ENCODE measurements at places on chromosomes 2 and 18.

DNA sequence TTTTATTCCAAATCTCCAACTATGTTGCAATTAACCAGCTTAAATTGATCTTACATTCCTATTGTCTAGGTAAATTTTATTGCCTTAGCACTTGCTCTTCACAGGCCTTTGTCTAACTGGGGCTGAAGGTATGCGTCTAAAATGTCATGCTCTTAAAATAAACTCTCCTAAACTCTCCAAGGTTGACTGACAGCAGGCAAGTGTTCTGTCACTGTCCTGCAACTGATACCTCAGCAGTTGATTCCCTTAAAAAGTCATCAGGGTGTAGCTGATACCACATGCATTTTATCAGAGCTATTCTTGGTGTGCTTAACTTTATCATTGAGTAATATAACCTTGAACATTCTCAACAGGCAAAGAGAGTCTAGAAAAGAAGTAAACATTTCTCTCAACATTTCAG lies 680 bp downstream of the TTN start:
- no peaks in the 10 kb centered on the region for H3K27me3 ChIP-seq
- H3K27ac ChIP-seq: no peak overlapping the region
- DNase-seq: no peak
- H3K36me3 ChIP-seq: no peaks in the 10 kb centered on the region
- no peaks in the 10 kb centered on the region for H3K4me1 ChIP-seq
- H3K4me3 ChIP-seq: no peak overlapping the region

- no peak overlapping the region for H3K27ac ChIP-seq
- no peaks in the 10 kb centered on the region for H3K4me1 ChIP-seq
- no peaks in the 10 kb centered on the region for H3K36me3 ChIP-seq
- H3K4me3 ChIP-seq: no peak overlapping the region
- no peak for DNase-seq
- peaks cover 9% of the 10 kb centered on the region for H3K27me3 ChIP-seq
Measured at GRCh38 chr18:76274468-76275289, 220.4 kb downstream of the ZNF516 start.

- DNase-seq: no peak
- H3K4me1 ChIP-seq: peaks cover 5% of the 10 kb centered on the region
- no peak overlapping the region for H3K27ac ChIP-seq
- H3K4me3 ChIP-seq: no peak overlapping the region
- no peaks in the 10 kb centered on the region for H3K36me3 ChIP-seq
- no peaks in the 10 kb centered on the region for H3K27me3 ChIP-seq
Measured at GRCh38 chr18:7824970-7825369, 257.9 kb downstream of the PTPRM start.

- no peak overlapping the region for H3K27ac ChIP-seq
- H3K4me3 ChIP-seq: no peak overlapping the region
Measured at GRCh38 chr2:38201784-38202183, 125.8 kb upstream of the CYP1B1 start.

DNA sequence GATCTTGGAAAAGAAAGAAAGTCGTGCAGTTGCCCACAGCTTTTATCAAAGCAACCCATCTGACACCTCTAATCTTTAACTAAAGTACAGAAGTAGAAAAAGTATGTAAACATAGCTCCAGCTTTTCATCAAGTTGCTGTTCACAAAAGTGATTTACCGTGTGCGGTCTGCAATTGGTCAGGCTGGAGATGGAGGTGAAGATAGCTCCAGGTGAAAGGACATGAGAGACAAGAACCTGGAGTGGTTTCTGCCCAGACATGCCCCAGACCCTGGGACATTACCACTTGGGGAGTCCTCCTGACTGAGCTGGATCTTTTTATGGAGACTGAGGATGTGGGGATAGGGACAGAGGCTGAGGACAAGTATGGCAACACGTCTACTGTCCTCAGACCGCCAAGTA lies 82.7 kb downstream of the LAMA1 start:
- H3K27ac ChIP-seq: no peak overlapping the region
- no peaks in the 10 kb centered on the region for H3K27me3 ChIP-seq
- H3K4me3 ChIP-seq: no peak overlapping the region
- DNase-seq: no peak

DNA sequence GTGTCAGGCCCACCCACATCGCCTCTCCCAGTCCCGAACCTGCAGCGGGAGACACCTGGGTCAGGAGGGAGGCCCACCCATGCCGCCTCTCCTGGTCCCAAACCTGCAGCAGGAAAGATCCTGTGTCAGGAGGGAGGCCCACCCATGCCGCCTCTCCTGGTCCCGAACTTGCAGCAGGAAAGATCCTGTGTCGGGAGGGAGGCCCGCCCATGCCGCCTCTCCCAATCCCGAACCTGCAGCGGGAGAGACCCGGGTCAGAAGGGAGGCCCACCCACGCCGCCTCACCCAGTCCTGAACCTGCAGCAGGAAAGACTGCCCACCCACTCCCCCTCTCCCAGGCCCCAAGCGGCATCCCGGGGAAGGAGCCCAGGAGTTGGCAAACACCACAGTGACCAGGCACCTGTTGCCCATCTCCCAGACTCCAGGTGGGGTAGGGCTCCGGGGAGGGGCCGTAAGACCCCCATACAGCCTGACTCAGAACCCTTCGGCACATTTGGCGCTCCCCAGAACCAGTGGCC lies 7.8 kb downstream of the SLC66A2 start:
- H3K27ac ChIP-seq: no peak overlapping the region
- peak overlapping the region; percentile 64 for H3K4me3 ChIP-seq
- DNase-seq: no peak
- peaks cover 4% of the 10 kb centered on the region for H3K36me3 ChIP-seq
- H3K27me3 ChIP-seq: no peaks in the 10 kb centered on the region

DNA sequence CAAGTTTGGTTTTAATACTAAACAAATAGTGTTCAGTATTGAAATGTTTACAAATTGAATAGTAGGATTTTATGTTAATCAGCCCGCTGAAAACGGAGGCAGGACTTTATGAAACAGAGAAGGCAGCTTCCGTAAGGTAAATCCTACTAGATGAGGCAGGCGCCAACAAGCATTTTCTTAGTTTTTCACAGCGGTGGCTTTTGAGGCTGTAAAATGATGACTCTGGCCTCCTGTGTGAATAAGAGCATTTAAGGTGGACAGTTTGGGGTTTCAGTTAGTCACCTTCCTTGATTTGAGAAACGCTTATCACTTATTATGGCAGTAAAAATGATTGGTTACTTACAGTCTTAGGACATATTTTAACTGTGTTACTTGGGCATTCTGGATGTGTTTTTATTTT lies 212.9 kb downstream of the PTGR3 start:
- H3K27me3 ChIP-seq: no peaks in the 10 kb centered on the region
- no peaks in the 10 kb centered on the region for H3K36me3 ChIP-seq
- peaks cover 37% of the 10 kb centered on the region for H3K4me1 ChIP-seq
- no peak overlapping the region for H3K27ac ChIP-seq

GRCh38 chr18:26545335-26546123 lies 2.8 kb downstream of the KCTD1 start:
- H3K4me3 ChIP-seq: no peak overlapping the region
- peaks cover 7% of the 10 kb centered on the region for H3K27me3 ChIP-seq
- H3K27ac ChIP-seq: no peak overlapping the region
- DNase-seq: no peak
- H3K4me1 ChIP-seq: peaks cover 22% of the 10 kb centered on the region

GRCh38 chr18:46213295-46213694 lies 109.1 kb downstream of the HAUS1 start:
- H3K4me3 ChIP-seq: peak overlapping the region; percentile 54
- DNase-seq: no peak
- H3K27ac ChIP-seq: peak overlapping the region; percentile 22

- no peaks in the 10 kb centered on the region for H3K4me1 ChIP-seq
- no peak for DNase-seq
- no peaks in the 10 kb centered on the region for H3K27me3 ChIP-seq
- H3K36me3 ChIP-seq: no peaks in the 10 kb centered on the region
Measured at GRCh38 chr2:187615364-187615763, 61.1 kb upstream of the TFPI start.

DNA sequence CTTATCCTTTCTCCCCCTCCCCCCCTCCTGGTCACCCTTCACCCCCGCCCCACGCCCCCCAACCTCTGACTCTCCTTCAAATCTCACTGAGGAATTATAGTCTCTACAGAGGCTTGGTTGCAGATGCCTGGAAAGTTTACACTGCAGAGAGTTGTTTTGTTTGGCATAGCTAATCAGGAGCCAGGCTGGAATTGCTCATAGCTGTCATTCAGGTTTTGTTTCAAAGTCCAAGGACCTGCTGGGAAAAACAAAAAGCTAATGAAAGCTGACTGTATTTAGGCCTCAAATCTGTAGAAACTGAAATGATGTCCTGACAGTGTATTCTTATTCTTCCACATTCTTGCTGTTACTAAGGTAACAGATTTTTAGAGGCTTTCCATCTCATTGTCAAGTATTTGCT lies 22.6 kb downstream of the GREB1L start:
- H3K4me3 ChIP-seq: no peak overlapping the region
- H3K27me3 ChIP-seq: peaks cover 16% of the 10 kb centered on the region
- H3K36me3 ChIP-seq: no peaks in the 10 kb centered on the region
- DNase-seq: no peak

All from activated T-cell treated with anti-CD3 and anti-CD28 coated beads, Interleukin-2, amount 50 U/mL, for 72 hours (primary cell).